ENCODE measurements at places on chromosomes 3 and 15.

GRCh38 chr3:23762214-23762613 is 43.5 kb upstream of the UBE2E1 start:
- no peak for DNase-seq

- DNase-seq: no peak
These were observed 598.7 kb downstream of the IGSF11 start for GRCh38 chr3:118435851-118436350.

GRCh38 chr3:116263842-116264545 is 181.3 kb downstream of the LSAMP start:
- no peak for DNase-seq

GRCh38 chr15:69658411-69658945 is 205.9 kb downstream of the RPLP1 start:
- DNase-seq: no peak

DNA sequence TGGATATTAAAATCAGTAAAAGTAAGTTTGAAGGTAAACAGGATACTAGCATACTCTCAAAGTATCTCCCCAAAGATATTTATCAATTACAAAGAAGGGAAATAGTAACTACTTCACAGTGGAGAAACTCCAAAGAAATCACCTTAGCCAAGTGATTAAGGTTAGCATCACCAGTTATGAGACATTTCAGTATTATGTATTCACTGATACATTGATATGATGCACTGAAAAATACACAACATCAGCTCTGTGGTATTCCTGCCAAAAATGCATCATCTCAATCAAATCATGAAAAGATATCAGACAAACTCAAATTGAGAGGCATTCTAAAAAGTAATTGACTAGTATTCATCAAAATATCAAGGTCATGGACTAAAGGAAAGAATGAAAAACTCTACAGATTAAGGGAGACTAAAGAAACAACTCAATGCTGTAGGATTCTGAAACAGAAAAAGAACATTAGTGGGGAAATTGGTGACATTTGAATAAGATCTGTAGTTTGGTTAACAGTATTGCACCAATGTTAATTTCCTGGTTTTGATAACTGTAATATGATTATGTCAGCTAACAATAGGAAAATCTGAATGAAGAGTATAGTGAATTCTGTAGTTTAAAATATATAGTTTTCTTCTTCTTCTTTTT is 215.4 kb downstream of the UACA start:
- DNase-seq: no peak

DNA sequence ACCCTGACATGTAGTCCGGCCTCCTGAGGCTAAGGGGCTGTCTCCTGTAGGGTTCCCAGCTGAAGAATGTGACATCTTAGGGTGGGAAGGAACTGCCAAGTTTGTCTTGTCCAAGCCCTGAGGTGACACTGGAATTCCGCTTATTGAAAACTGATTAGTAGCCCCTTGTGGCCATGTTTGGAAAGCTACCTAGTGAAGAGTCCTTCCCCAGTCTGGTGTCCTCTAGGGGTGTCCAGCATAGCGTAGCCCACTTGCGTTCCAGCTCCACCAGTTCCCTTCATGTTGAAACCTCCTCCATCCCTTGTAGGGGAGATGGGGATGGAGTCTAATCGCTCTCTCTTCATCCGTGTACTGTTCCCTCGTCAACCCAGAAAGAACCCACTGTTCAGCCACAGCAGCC is 79.5 kb downstream of the CHDH start:
- no peak for DNase-seq

GRCh38 chr3:4885316-4885715 is 93.9 kb upstream of the BHLHE40 start:
- no peak for DNase-seq

DNA sequence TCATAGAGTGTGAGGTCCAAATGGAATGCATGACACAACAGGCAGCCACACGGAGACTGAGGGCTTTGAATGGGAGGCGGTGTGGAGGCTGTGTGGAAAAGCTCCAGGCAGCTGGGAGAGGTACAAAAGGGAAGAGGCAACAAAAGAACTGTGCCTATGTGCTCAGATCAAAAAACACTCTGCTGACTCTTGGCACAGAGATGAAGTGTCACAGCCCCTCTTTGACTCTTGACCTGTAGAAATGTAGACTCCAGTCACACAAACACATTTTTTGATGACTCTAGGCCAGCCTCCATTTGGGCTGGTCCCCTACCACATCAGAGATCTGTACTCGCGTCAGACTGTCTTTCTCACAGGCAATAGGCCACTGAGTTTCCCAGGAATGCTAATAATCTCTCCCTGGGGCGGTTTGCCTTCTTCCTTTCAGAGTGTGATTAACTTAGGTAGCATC is 456.0 kb downstream of the TUSC7 start:
- DNase-seq: no peak

GRCh38 chr3:42696356-42697288 is 6.0 kb downstream of the HHATL start:
- no peak for DNase-seq

DNA sequence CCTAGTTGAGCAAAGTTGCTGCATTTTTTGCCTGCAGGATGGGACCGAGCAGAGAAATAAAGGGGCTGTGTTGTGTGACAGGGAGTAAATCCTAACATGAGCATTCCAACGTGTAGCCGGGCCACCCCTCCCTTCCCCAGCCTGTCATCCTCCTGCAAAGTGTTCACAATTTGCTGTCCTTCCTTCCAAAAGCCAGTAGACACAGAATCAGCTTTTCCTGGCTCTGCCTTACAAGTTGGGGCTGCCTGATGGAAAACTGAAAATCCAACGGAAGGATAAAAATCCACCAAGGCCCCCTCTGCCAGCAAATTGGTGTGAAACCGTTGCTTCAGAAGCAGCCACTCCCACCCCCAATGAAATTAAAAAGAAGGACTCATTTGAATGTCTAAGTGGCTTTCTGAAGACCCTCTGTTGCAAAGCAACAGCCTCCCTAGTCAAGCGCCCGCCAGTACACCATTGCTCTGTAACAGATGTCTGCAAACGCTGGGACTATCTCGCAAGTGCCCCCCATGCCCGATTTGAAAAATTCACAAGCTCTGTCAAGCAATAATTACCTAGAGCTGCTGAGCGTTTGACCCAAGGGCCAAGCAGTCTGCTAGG is 665 bp downstream of the FRMD4B start:
- DNase-seq: no peak

DNA sequence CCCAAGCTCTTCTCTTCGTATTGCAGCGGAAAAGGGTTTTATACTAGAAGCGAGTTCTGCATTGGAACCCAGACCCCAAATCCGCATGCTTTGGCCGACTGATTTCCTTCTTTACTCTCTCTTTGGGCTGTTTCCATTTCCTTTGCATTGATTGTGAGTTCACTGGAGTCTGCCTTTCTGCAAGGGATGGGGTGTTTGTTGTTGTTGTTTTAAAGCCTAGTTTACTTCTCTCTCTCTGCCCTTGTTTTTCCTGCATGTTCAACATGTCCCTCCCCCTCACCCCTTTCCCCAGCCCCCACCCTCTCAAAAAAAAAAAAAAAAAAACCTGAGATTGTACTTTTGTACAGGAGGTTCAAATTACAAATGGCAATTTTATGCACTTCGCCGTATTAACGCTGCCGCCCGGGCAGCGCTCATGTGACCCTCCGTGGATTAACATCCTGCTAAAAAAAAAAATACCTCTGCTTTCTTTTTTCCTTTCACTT is 2.2 kb downstream of the NR2F2 start:
- no peak for DNase-seq

DNA sequence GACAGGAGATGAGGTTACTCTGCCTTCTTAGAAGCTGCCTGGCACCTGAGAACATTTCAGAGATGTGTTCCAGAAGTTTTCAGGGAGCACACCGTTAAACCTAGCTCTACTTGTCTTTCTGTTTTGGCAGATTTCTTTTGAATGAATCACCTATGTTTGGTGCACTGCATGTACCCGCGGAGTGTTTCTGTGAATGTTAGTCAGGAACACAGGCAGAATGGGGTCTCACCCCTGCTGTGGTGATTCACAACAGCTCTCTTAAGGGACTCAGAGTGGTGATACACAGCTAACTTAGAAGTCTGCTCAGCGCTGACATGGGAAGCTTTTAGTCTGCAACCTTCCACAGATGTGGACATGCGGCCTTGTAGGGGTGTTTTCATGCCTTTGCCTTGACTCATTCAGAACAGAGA is 24.0 kb downstream of the TSEN2 start:
- no peak for DNase-seq

GRCh38 chr3:94359996-94360395 is 297.1 kb downstream of the NSUN3 start:
- DNase-seq: no peak

- no peak for DNase-seq
These were observed 9.5 kb downstream of the PCSK6 start for GRCh38 chr15:101479851-101480612.

DNA sequence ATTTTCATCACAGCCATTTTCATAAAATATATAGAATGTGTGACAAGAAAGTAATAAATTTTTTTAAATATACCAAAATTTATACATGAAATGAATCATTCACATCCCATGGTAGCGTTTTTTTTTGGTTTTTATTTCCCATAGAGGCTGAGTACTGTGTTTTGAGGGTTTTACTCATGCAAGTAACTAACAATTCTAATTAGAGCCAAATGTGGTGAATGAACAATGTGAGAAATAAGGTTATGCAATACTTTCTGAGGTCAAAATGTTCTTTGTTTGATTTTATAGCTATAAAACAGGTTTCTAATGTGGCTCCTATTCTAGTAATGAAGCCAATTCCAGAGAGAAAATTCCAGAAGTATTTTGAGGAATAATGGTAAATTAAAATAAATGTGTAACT is 386.8 kb downstream of the TBC1D5 start:
- DNase-seq: no peak

DNA sequence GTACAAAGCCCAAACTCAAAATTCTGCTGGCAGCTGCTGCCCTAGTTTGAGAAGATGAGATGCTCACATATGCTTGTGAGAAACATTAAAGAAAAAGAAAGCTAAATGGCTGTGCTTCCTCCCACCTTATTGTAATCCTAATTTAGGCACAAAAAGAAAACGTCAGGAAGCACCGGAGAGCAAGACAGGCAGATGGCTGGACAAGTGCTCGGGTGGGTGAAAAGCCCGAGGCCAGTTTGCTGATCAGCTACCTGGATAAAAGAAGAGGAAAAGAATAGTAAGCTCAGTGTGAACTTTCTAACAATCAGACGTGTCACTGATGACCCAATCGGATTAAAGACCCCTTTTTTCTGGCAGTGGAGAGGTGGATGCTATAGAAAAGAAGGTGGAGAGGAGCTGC is 368.0 kb upstream of the ATP10A start:
- DNase-seq: no peak

DNA sequence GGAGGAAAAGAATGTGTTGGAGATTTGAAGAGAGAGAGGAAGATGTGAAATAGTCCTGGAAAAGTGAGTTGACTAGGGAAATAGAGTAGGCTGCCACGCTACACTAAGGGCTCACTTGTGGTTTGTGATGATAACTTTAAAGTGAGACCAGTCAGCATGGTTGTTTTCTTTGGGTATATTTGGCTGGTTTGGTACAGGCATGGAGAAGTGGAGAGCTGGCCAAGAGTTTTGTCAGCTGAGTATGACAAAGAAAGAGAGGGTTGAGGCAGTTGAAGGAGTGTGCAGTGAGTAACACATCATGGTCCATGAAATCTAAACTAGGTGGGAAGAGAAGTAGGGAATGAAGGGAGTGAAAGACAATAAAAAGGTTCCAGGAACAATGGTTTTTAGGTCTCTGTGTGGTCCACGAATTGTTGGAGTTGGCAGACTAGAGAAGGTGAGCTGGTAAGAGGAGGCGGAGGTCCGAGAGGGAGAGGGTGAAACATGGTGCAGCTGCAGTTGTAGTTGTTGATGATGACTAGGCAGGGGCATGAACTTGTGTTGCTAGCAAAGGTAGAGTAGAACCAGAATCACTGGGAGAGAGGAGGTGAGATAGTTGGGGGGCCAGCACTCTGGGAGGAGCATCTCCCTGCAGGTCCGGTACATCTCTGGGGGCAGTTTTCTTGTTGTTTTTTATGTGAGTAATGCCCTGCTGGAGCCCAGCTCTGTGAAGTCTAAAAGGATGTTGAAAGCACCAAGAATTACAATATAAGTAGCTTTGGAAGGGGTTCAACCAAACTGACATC is 21.0 kb downstream of the ZNF80 start:
- DNase-seq: no peak

- DNase-seq: no peak
These were observed 1693.9 kb downstream of the SI start for GRCh38 chr3:163384383-163384782.

GRCh38 chr15:67897646-67898339 is 57.9 kb upstream of the RNU6-1 start:
- DNase-seq: peak; percentile 50

- no peak for DNase-seq
These were observed 59.5 kb upstream of the KY start for GRCh38 chr3:134710313-134710680.

GRCh38 chr3:162170581-162170980 is 674.0 kb downstream of the OTOL1 start:
- no peak for DNase-seq

DNA sequence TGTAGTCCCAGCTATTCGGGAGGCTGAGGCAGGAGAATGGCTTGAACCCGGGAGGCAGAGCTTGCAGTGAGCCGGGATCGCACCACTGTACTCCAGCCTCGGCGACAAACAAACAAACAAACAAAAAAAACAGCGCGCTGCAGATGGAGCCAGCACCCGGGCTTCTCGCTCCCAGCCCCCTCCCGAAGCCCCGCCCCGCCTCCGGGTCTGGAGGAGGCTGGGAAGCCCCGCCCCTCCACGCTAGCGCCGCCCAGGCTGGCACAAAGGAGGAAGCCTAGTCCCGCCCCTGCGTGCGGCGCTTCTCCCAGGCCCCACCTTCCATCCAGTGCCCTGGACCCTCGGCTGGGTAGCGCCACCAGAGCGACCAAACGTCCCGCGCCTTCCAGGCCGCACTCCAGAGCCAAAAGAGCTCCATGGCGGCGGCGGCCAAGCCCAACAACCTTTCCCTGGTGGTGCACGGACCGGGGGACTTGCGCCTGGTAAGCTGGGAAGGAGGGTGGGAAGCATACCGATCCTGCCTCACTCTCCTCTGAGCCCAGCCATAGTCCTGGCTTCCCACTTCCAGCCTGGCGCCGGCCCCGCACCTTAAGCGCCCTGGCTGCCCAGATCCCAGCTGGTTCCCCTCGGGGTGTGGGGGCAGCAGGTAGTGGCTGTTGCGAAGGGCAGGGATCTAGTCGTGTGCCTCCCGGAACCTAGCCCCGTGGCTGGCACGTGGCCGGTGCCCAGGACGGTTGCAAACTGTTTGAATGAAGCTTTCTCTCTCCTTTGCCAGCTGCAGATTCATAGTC is at the start of gene SORD:
Gene SORD (plus strand): TSS at position 325 of the 788 bp plus-strand sequence. CDS start 89 bp downstream, at position 414.
- peak; percentile 93 for DNase-seq

Data from NCI-H774 (cell line).